ENCODE measurements at places on chromosomes 6 and 20. TPM values are rescaled to one million over a fixed set of nuclear protein-coding genes. Genes with fewer than 3 reads are reported as not detected.
A peak's percentile ranks its signal among the peaks of the same experiment; 100 is the strongest.

The BTN1A1 gene
- 0.14 TPM for total RNA-seq

The EYS gene
- total RNA-seq = 0.28 TPM

The QRSL1 gene
- 12.3 TPM for total RNA-seq

The SLC32A1 gene
- not detected for total RNA-seq

GRCh38 chr6:76435174-76435573 is 362.7 kb upstream of the IMPG1 start:
- H3K27ac ChIP-seq = no peak overlapping the region
- no peak overlapping the region for H3K4me3 ChIP-seq
- H3K4me1 ChIP-seq = no peaks in the 10 kb centered on the region
- no peak for DNase-seq

DNA sequence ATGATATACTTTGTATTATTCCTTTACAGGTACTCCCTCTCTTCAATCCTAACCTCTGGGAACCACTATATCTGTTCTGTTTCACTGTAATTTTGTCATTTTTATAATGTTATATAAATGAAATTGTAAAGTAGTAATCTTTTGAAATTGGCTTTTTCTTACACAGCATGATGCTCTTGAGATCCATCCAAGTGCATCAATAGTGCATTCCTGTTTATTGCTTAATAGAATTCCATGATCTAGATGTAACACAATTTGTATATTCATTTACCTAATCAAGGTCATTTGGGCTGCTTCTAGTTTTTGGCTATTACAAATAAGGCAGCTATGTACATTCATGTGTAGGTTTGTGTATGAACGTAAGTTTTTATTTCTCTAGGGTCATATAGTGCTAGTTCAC is 174.6 kb downstream of the KHDC1L start:
- H3K4me1 ChIP-seq = no peaks in the 10 kb centered on the region
- H3K27me3 ChIP-seq = no peaks in the 10 kb centered on the region
- DNase-seq = no peak
- H3K36me3 ChIP-seq = no peaks in the 10 kb centered on the region
- no peak overlapping the region for H3K4me3 ChIP-seq

- H3K27me3 ChIP-seq = no peaks in the 10 kb centered on the region
- no peak overlapping the region for H3K27ac ChIP-seq
- DNase-seq = no peak
- H3K4me1 ChIP-seq = no peaks in the 10 kb centered on the region
- no peak overlapping the region for H3K4me3 ChIP-seq
Measured at GRCh38 chr6:39558591-39559190, 166.5 kb downstream of the KIF6 start.

DNA sequence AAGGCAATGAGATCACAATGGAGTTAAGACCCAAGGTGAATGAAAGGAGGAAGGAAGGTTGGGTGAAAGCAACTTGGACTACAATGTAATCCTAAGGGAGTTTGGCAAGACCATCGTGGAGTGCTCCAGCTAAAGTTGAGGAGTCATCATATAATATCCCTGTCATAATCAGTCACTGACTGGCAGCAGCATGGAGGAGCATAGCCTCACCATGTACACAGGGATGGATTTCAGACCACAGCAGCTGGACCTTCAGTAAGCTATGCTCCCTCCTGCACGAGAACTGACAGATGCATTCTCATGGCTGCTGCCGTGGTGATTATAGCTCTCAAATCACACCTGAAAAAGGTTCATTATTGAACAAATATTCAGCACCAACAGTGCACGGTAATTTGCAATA is 43.0 kb downstream of the GOPC start:
- H3K4me3 ChIP-seq = no peak overlapping the region
- H3K4me1 ChIP-seq = no peaks in the 10 kb centered on the region
- peaks cover 8% of the 10 kb centered on the region for H3K36me3 ChIP-seq
- no peak overlapping the region for H3K27ac ChIP-seq

GRCh38 chr20:35901678-35902544 is 52.4 kb downstream of the SCAND1 start:
- no peaks in the 10 kb centered on the region for H3K27me3 ChIP-seq
- H3K4me3 ChIP-seq = no peak overlapping the region
- H3K36me3 ChIP-seq = peaks cover 49% of the 10 kb centered on the region
- no peak for DNase-seq
- no peak overlapping the region for H3K27ac ChIP-seq
- no peaks in the 10 kb centered on the region for H3K4me1 ChIP-seq

GRCh38 chr6:152298055-152298647 is 339.0 kb downstream of the SYNE1 start:
- peak overlapping the region; percentile 28 for H3K27ac ChIP-seq
- H3K4me3 ChIP-seq = no peak overlapping the region
- H3K27me3 ChIP-seq = no peaks in the 10 kb centered on the region
- peaks cover 9% of the 10 kb centered on the region for H3K4me1 ChIP-seq
- peaks cover 6% of the 10 kb centered on the region for H3K36me3 ChIP-seq

GRCh38 chr6:156933201-156934068 is 156.3 kb downstream of the ARID1B start:
- H3K27me3 ChIP-seq = no peaks in the 10 kb centered on the region
- no peaks in the 10 kb centered on the region for H3K4me1 ChIP-seq
- H3K27ac ChIP-seq = no peak overlapping the region
- no peak overlapping the region for H3K4me3 ChIP-seq
- H3K36me3 ChIP-seq = peaks cover 3% of the 10 kb centered on the region

DNA sequence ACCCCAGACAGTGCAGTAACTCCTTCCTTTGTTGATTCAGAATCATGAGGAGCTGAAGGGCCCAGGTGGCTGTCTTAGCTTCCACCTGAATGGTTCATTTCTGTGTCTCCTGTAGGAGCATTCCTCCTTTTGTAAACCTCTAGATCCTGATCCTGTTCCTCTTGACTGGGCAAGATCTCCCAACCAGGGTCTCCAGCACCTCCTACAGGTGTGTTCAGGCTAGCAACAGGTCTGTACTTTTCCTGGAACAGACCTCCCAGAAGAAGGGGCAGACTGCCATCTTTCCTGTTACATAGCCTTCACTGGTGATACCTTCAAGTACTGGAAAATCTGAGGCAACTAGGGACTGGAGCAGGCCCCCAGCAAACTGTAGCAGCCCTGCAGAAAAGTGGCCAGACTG is 35.2 kb downstream of the HLA-B start:
- H3K4me1 ChIP-seq = no peaks in the 10 kb centered on the region
- H3K27me3 ChIP-seq = no peaks in the 10 kb centered on the region
- H3K36me3 ChIP-seq = no peaks in the 10 kb centered on the region
- H3K27ac ChIP-seq = no peak overlapping the region
- DNase-seq = no peak

DNA sequence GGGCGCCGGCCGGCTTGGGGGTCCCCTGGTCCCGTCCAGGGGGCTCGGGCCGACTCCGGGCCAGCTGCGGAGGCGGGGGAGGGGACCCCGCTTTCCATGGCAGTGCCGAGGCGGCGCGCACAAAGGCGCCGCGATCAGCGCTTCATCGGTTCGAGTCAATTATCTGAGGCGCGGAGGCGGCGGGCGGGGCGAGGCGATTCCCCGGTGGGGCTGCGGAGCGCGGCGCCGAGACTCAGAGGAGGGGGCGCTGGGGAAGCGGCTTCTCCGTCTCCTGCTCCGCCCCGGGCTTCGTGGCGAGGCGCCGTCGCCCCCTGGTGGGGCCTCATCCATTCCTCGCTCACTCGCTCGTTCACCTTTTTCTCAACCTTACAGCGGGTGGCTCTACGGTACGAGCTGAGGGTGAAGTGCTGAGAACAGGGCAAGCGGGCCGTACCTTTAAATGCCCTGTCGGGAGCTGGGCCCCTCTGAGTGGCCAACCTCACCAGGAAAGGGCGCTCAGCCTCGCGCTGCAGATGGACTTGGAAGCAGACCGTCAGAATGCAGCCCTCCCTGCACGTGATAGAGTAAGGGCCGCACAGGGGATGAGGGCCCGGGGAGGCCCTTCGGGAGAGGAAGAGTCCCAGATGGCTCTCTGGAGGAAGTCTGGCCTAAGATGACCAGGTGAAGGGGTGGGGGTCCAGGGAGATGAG is 39.9 kb downstream of the SLC52A3 start:
- peaks cover 4% of the 10 kb centered on the region for H3K4me1 ChIP-seq
- peak overlapping the region; percentile 18 for H3K4me3 ChIP-seq
- no peak overlapping the region for H3K27ac ChIP-seq
- peaks cover 44% of the 10 kb centered on the region for H3K27me3 ChIP-seq
- DNase-seq = peak; percentile 60

- H3K27me3 ChIP-seq = no peaks in the 10 kb centered on the region
- H3K4me1 ChIP-seq = no peaks in the 10 kb centered on the region
- H3K4me3 ChIP-seq = no peak overlapping the region
- H3K36me3 ChIP-seq = no peaks in the 10 kb centered on the region
- no peak for DNase-seq
Measured at GRCh38 chr6:131382631-131383030, 190.4 kb upstream of the ARG1 start.

- no peaks in the 10 kb centered on the region for H3K36me3 ChIP-seq
- H3K27me3 ChIP-seq = no peaks in the 10 kb centered on the region
- H3K4me3 ChIP-seq = no peak overlapping the region
Measured at GRCh38 chr6:88612631-88613030, 350.8 kb downstream of the RNGTT start.

GRCh38 chr6:28922004-28922820 is 1.6 kb downstream of the TRIM27 start:
- H3K36me3 ChIP-seq = peaks cover 39% of the 10 kb centered on the region
- peak overlapping the region; percentile 77 for H3K4me3 ChIP-seq
- H3K4me1 ChIP-seq = peaks cover 17% of the 10 kb centered on the region
- peak overlapping the region; percentile 98 for H3K27ac ChIP-seq

DNA sequence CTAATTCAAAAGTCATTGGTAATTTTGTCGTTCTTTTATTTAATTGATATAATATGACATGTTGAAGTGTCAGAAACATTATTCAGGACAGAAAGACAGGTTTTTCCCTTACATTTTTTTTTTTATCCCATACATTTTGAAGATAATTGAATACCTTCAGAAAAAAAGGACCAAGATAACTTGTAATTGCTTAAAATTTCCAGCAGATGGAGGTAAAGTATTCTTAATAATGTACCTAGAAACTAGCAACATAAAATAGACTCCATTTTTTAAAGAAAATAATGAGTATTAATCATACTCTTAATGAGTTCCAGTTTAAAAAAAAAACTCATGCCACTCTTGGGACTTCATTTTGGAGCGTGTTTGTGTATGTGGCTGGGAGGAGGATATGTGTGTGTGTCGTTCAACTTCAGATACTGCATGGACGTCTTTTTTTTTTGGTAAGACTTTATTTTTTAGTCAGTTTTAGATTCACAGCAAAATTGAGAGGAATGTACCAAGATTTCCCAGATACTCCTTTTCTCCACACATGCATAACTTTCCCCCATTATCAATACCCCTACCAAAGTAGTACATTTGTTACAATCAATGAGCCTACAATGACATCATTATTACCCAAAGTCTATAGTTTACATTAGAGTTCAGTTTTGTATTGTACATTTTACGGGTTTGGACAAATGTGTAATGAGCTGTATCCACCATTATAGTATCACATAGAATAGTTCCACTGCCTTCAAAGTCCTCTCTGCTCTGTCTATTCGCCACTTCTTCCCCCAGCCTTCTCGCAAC is 79.4 kb downstream of the ROS1 start:
- H3K4me1 ChIP-seq = no peaks in the 10 kb centered on the region
- no peak for DNase-seq
- no peaks in the 10 kb centered on the region for H3K36me3 ChIP-seq
- H3K4me3 ChIP-seq = no peak overlapping the region

DNA sequence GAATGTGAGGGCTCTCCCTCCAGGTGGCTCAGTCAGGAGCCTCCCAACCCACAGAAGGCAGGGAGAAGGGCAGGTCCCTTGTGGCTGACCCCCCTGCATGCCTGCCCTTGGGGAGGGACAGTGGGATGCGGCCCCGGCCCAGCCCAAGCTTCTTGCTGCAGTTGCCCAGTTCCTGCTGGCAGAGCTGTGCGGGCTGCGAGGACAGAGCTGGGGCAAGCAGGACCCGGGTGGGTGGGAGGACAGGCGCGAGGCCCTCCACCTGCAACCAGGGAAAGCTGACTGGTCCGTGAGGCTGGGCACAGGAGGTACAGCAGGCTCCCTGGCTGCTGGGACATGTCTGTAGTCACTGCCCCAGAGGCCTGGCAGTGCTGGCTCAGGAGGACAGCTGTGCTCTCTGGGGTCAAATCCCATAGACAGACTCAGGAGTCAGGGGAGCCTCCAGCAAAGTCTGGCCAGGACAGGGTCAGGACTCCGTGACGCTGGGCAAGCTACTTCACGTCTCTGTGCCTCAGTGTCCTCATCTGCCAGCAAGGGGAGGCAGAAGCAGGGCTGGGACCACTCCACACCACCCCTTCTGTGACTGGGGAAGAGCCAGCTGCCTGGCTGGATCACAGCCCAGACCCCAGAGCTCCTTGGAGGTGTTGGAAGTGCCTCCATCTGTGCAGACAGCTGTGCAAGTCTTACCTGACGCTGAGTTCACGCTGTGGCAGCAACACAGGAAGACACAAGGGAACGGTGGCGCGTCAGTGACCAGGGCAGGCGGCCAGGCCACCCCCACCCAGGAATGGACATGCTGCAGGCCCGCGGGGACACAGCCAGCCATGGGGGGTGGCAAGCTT is 13.0 kb downstream of the UCKL1 start:
- no peaks in the 10 kb centered on the region for H3K27me3 ChIP-seq
- no peak for DNase-seq
- peaks cover 66% of the 10 kb centered on the region for H3K36me3 ChIP-seq
- peak overlapping the region; percentile 82 for H3K27ac ChIP-seq
- H3K4me3 ChIP-seq = no peak overlapping the region
